ENCODE measurements at places on chromosomes 5 and 9. TPM values are rescaled to one million over a fixed set of nuclear protein-coding genes. Genes with fewer than 3 reads are reported as not detected.

DNA sequence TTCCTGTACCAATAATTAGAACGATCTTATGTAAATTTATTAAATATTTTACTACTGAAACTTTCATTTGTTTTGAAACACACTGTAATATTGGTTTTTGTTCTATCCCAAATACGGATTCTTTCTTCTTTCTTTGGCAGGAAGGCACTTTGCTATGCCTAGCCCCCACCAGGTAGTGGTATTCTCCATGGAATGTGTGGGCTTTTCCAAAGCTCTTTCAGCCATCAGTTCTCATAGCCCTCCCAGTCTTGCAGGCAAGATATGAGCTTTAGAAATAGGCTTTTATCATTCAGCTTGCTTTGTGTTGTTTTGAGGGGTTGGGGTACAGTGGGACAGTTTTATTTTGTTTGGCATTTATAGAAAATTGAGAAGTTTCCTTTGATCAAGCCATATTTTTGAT is 107.5 kb downstream of the DMXL1 start:
- H3K4me1 ChIP-seq = peaks cover 9% of the 10 kb centered on the region
- H3K27me3 ChIP-seq = no peaks in the 10 kb centered on the region
- H3K27ac ChIP-seq = no peak overlapping the region
- H3K4me3 ChIP-seq = no peak overlapping the region
- no peak for DNase-seq

- no peak overlapping the region for H3K4me3 ChIP-seq
- H3K27ac ChIP-seq = no peak overlapping the region
- no peaks in the 10 kb centered on the region for H3K4me1 ChIP-seq
Observed at GRCh38 chr5:57600321-57600720, 117.7 kb upstream of the ACTBL2 start.

GRCh38 chr9:137316012-137316981 is 14.2 kb upstream of the NRARP start:
- no peak overlapping the region for H3K4me3 ChIP-seq
- DNase-seq = peak; percentile 69
- no peaks in the 10 kb centered on the region for H3K36me3 ChIP-seq
- H3K4me1 ChIP-seq = peaks cover 4% of the 10 kb centered on the region
- peaks cover 3% of the 10 kb centered on the region for H3K27me3 ChIP-seq

- no peak overlapping the region for H3K27ac ChIP-seq
- no peaks in the 10 kb centered on the region for H3K36me3 ChIP-seq
- H3K4me1 ChIP-seq = no peaks in the 10 kb centered on the region
- DNase-seq = peak; percentile 75
- H3K4me3 ChIP-seq = peak overlapping the region; percentile 85
- H3K27me3 ChIP-seq = no peaks in the 10 kb centered on the region
Observed at GRCh38 chr5:141084487-141084989, 9.9 kb upstream of the PCDHB2 start.

DNA sequence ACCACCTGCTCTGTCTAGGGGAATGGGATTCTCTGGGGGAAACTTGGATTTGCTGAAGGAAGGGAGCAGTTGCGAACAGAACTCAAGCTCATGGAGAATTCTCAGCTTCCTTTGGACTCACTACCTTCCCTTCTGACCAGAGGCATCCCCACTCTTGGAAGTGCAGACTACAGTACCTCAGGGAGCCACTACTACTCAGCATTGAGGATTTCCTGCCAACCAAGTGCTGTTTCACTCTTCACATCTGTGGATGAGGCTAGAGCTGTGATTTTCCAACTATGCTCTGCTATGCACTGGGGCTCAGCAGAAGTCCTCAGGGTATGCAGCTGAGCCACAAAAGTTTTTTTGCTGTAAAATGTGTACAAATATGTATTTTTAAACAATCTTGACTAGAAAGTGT is 43.9 kb downstream of the MACROH2A1 start:
- no peak overlapping the region for H3K4me3 ChIP-seq
- H3K27ac ChIP-seq = no peak overlapping the region
- H3K4me1 ChIP-seq = peaks cover 11% of the 10 kb centered on the region
- peaks cover 51% of the 10 kb centered on the region for H3K36me3 ChIP-seq
- no peaks in the 10 kb centered on the region for H3K27me3 ChIP-seq

The REEP2 gene
- 3.5 TPM for total RNA-seq

DNA sequence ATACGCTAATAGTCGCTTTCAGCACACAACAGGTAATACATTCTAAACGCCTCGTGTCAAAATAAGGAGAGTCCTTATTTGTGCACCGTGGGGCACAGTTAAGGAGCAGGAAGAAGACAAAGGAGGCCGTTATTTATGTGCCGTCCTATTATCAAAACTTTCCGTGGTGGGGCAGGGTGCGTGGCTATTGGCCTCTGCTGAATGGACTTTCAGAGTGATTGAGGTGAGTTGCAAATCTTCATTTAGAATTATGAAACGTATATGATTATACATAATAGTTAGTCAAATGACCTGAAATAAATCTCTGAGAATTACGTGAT is 833 bp downstream of the C5orf24 start:
- DNase-seq = no peak
- H3K4me3 ChIP-seq = peak overlapping the region; percentile 98
- H3K36me3 ChIP-seq = peaks cover 25% of the 10 kb centered on the region
- peak overlapping the region; percentile 97 for H3K27ac ChIP-seq

The C5orf46 gene
- not detected for total RNA-seq

DNA sequence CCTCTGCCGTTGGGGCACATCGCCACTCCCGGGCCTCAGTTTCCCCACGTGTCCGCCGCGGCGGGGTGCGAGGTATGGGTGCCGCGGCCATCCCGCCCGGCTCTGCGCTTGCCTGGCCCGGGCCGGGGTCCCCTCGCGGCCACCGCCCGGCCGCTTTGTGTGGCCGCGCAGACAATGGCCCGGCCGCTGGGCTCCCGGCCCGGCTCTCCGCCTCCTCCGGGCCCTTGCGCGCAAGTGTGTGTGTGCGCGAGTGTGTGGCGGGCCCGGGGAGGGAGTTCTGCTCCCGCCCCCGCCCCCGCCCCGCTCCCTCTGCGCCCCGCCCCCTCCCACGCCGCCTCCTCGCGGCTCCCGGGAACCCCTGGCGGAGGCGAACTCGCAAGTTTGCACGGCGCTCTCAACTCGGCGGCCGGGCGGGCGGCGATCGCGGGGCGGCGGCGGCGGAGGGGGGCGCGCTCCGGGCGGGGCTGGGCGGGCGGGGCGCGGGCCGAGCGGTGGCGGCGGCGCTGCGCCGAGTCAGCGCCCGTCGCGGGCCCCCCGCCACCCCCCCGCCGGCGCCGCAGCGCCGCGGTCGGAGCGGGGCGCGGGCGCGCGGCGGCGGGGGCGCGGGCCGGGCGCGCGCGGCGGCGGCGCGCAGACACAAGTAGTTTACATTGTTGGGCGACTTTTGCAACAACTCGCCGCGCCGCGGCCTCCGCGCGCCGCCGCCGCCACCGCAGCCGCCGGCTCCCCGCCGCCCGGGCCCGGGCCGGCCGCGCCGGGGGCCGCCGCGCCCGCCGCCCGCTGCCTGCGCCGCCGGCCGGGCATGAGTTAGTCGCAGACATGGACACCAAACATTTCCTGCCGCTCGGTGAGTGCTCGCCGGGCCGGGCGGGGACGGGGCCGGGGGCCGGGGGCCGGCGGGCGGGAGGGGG is at the start of gene RXRA:
RXRA (plus strand) TSS at position 643 of the 911 bp plus-strand sequence; CDS start at position 820, 177 bp downstream.
- H3K4me1 ChIP-seq = peaks cover 7% of the 10 kb centered on the region
- peaks cover 34% of the 10 kb centered on the region for H3K27me3 ChIP-seq
- H3K27ac ChIP-seq = no peak within 1 kb of the TSS
- no peaks in the 10 kb centered on the region for H3K36me3 ChIP-seq

DNA sequence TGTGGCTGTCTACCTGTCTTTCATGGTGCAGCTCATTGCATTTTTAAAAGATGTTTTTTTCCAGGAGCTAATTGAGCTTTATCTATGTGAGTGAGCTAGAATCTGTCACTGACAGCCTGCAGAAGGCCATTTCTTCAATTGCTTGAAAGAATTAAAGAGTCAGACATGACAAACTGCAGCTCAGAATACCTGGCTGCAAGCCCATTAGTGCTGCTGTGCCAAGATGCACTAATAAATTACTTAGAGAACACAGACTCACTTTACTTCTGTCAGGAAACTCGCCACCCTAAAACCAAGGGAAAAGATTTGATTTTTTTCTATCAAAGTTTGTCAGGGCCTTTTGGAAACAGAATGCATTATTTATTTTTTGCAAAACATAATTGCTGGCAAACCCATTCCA is 368.3 kb downstream of the CAAP1 start:
- H3K27ac ChIP-seq = no peak overlapping the region
- no peak for DNase-seq
- H3K27me3 ChIP-seq = no peaks in the 10 kb centered on the region

- peaks cover 34% of the 10 kb centered on the region for H3K36me3 ChIP-seq
- H3K27ac ChIP-seq = peak within 1 kb of the TSS; percentile 70
- H3K4me1 ChIP-seq = peaks cover 34% of the 10 kb centered on the region
Observed at GRCh38 chr9:34651876-34652601, at the start of gene IL11RA. Gene IL11RA, plus strand, starts transcription at chr9:34652185. Its CDS starts 3,033 bp downstream, at chr9:34655218.

DNA sequence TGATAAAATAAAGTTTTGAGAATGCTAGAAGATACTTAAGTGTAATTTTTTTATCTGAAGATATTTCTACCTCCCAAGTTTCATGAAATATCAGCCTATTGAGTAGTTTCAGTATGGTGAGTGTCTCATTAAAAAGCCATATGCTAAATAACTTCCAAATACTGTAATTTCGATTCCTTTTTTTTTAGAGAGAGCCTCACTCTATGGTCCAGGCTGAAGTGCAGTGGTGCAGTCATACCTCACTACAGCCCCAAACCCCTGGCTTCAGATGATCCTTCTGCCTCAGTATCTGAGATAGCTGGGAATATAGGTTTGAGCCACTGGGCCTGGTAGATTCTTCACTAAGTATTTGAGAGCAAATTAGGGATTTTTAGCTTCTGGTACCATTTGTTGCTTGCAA is 24.5 kb downstream of the CDC42SE2 start:
- no peak for DNase-seq
- H3K4me3 ChIP-seq = peak overlapping the region; percentile 81
- H3K27me3 ChIP-seq = no peaks in the 10 kb centered on the region
- peak overlapping the region; percentile 96 for H3K27ac ChIP-seq
- H3K4me1 ChIP-seq = peaks cover 54% of the 10 kb centered on the region
- peaks cover 36% of the 10 kb centered on the region for H3K36me3 ChIP-seq

The PPP1R2B gene
- total RNA-seq = 0.47 TPM

- peaks cover 3% of the 10 kb centered on the region for H3K4me1 ChIP-seq
- no peak overlapping the region for H3K4me3 ChIP-seq
- H3K27ac ChIP-seq = no peak overlapping the region
Observed at GRCh38 chr5:119179857-119180641, 109.2 kb downstream of the DMXL1 start.

GRCh38 chr9:19180991-19181390 is 49.5 kb upstream of the DENND4C start:
- H3K27ac ChIP-seq = no peak overlapping the region
- H3K27me3 ChIP-seq = no peaks in the 10 kb centered on the region
- no peak for DNase-seq
- H3K4me1 ChIP-seq = peaks cover 19% of the 10 kb centered on the region
- no peaks in the 10 kb centered on the region for H3K36me3 ChIP-seq
- no peak overlapping the region for H3K4me3 ChIP-seq

The SPEF2 gene
- total RNA-seq = 5.8 TPM

DNA sequence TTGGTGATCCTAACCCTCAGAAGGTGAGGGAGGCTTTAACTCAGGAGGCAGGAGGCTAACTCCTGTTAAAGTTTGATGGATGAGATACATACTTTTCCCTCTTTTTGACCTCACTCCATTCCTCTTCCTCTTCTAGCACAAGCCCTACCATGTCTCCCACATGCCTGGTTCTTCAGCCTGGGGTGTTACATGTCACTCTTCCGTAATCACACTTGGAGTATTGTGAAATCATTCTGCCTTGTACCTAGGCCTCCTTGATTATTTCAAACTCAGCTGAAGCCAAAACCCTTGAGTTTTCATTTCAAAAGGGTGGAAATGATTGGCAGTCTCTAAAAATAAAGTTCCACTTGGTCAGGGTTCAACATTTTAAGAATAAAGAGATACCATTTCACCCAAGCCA is 1.8 kb downstream of the PLAC8L1 start:
- no peak overlapping the region for H3K4me3 ChIP-seq
- no peak overlapping the region for H3K27ac ChIP-seq
- DNase-seq = no peak
- no peaks in the 10 kb centered on the region for H3K4me1 ChIP-seq
- H3K36me3 ChIP-seq = no peaks in the 10 kb centered on the region

The CDKN2B-AS1 gene
- total RNA-seq = 0.42 TPM

DNA sequence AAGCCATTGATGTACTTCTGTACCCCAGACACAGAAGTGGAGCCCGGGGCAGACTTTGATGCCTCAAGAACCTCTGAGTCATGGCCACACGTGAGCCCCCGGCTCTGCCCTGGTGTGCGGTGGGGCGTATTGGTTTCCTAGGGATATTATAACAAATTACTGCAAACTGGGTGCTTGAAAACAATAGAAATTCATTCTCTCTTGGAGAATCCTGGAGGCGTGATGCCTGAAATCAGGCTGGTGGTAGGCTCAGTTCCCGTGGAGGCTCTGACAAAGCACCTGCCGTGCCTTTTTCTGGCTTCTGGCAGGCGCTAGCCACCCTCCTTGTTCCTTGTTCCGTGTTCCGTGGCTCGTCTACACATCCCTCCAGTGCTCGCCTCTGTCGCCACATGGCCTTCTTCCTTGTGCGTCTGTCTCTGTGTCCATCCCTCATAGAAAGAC is 24.2 kb downstream of the NEK6 start:
- no peaks in the 10 kb centered on the region for H3K27me3 ChIP-seq
- H3K27ac ChIP-seq = no peak overlapping the region
- H3K4me1 ChIP-seq = peaks cover 18% of the 10 kb centered on the region
- no peaks in the 10 kb centered on the region for H3K36me3 ChIP-seq
- DNase-seq = no peak
- H3K4me3 ChIP-seq = no peak overlapping the region

DNA sequence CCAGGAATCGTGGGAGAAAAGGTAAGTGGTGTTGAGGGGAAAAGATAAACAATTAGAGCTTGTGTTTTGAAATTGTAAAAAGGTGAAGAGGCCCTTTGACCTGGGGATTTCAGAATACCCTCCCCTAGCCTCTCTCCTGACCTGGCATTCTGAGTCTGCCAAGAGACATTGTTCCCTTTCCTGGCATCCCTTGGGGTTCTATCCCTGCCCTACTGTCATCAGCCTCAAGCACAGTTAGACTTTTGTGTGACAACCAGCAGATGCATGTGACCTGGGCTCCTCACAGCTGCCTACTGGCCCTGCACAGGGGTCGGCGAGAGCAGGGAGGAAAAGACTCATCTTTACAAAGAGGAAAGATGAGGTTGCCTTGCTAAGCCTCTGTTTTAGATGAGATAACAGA is 72.2 kb upstream of the ORM1 start:
- no peak overlapping the region for H3K27ac ChIP-seq
- no peak overlapping the region for H3K4me3 ChIP-seq
- H3K4me1 ChIP-seq = no peaks in the 10 kb centered on the region
- no peaks in the 10 kb centered on the region for H3K27me3 ChIP-seq

The KCNV2 gene
- total RNA-seq = not detected

DNA sequence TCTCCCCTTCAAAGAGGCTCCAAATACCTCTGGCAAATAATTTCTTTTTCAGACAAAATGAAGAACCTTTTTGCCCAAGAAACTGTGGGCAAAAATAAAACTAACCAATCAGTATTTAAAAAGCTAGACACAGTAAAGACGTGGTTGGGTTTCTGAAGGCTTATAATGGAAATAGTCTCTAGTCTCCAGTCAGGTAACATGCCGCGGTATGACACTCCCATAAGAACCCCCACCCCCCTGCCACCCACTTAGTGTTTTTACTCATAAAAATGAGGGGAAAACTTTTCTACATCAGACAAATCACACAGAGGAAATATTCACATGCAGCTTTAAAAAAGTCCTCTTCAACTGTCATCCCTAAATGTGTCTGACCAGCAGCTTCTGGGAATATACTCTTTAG is 105.3 kb downstream of the THBS4 start:
- no peak for DNase-seq
- no peaks in the 10 kb centered on the region for H3K27me3 ChIP-seq
- H3K27ac ChIP-seq = peak overlapping the region; percentile 84
- peak overlapping the region; percentile 61 for H3K4me3 ChIP-seq
- peaks cover 34% of the 10 kb centered on the region for H3K36me3 ChIP-seq

- no peaks in the 10 kb centered on the region for H3K36me3 ChIP-seq
- H3K4me3 ChIP-seq = peak overlapping the region; percentile 20
- DNase-seq = peak; percentile 93
- peaks cover 36% of the 10 kb centered on the region for H3K4me1 ChIP-seq
- peak overlapping the region; percentile 72 for H3K27ac ChIP-seq
Observed at GRCh38 chr5:111550282-111551020, 38.1 kb upstream of the STARD4 start.
